Natural killer cell (primary cell): ENCODE measurements at places on chromosomes 16 and 17.

GRCh38 chr16:79664407-79664806 lies 63.9 kb upstream of the MAF start:
- no peak for DNase-seq

DNA sequence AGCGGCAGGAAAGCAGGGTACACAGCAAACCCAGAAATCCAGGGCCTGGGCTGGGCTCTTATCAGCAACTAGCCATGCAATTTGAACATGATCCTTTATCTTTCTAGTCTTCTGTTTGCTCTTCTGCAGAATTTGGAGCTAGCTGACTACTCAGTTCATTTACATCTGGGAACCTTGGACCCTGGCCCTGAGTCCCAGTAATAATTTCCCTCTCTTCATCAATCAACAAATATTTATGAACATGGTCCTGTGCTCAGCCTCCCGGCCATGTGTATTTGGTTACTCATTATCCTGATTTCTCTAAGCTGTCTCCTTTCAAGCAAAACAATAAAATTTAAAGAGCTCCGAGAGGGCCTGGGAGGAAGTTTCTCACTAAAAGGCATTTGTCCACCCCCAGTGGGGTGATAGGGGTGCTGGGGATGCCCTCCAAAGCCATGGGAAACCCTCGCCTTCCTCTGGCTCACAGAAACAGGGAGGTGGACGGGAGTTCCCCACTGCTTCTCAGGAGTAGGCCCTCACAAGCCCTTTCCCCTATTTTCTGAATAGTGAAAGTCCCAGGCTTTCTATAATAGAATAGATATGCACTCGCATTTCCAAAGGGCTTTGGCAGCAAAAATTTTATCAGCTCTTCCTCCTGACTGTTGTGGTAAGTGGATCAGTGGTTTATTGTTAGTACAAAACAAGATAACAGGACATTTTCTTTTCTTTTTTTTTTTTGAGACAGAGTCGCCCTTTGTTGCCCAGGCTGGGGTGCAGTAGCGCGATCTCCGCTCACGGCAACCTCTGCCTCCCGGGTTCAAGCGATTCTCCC lies 6.9 kb upstream of the WDR59 start:
- DNase-seq: no peak

DNA sequence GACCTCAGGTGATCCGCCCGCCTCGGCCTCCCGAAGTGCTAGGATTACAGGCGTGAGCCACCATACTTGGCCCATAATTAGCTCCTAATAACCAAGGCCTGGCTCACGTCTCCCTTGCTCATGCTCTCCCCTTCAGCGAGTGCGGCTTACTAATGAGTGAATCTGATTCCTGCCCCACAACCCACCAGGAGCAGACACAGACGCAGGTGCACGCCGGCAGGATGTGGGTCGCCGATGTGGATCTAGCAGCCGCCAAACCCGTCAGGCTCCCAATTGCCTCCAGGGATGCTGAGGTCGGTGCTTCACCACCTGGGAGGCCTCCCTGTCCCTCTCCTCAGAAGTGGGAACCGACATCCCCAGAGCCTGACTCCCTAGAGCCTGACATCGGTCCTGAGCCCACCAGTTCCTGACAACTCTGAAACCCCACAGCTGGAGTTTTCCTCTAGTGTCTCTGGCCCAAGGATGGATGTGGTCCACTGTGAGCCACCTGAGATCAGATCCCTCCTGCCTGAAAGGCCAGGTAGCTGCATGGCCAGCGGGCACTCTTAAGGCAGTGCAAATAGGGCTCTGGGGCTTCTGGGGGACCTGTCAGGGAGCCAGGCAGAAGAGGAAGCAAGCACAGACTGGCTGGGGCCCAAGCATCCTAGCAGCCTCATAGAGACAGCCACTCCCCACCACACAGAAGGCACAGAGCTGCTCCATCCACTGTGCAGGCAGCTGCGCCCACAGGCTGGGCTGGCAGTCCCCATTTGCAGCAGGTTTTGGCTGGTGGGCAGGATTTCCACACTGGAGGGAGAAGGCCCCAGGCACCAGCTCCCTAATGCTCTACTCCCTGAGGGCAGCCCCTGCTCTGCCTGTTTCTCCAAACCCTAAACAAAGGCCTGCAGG lies 10.8 kb downstream of the EXOC7 start:
- no peak for DNase-seq

DNA sequence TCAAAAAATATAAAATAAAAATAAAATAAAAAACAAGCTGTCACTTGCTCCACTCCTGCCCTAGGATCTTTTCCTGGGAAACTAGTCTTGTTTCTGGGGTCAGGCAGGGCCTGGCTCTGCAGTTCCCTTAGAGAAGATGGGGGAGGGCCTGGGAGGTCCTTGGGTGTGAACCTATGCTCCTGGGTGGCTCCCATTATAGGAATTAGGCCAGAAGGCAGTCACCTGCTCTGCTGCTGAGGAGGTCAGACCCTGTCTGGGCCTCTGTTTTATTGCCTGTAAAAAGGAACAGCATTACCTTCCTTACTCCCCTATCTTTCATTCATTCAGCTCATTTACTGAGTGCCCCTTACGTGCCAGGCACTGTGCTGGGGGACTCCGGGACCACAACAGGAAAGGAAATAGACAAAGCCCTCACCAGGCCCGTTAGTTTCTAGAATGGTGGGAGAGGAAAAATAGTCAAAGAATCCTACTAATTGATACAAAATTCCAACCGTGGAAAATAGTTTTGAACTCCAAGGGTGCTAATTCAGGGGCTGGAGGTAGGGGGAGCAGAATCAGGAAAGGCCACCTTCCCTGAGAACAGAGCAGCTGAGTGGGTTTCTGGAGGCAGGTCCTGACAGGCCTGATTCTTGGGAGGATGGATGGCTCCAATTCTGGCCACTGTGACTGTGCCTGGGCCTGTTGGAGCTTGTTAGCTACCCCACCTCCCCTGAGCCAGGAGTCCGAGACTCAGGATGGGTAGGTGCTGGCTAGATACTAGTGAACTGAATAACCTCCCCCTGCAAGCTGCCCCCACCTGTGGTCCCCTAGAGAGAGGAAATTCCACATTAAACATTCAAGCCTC lies 1.3 kb upstream of the SLC46A1 start:
- DNase-seq: no peak

- peak; percentile 88 for DNase-seq
Observed at GRCh38 chr17:64028874-64029464, 8.5 kb upstream of the ICAM2 start.
